ENCODE measurements at places on chromosomes 2 and 18.

DNA sequence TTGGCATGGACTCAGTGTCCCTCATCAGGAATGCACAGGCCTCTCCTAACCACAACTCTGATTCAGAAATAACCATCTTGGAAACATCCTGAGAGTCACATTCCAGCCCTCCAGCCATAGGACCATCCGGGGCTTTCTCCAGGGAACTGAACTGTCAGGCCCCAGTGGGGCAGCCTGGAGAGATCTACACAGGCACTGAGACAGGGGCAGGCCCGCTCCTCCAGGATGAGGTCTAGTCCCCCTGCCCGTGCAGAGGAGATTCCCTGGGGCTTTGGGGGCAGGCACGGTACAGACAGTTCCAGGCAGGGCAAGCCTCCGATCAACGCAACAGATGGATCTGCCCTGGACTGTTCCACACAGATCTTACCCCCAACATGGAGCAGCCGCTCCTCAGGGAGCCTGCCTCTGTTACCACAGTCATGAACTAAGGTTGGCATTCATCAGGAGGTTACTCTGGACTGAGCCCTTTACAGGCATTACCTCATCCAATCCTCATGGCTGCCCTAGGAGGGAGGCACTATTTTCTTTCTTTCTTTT is 12.0 kb downstream of the KCNK3 start:
- DNase-seq = no peak

DNA sequence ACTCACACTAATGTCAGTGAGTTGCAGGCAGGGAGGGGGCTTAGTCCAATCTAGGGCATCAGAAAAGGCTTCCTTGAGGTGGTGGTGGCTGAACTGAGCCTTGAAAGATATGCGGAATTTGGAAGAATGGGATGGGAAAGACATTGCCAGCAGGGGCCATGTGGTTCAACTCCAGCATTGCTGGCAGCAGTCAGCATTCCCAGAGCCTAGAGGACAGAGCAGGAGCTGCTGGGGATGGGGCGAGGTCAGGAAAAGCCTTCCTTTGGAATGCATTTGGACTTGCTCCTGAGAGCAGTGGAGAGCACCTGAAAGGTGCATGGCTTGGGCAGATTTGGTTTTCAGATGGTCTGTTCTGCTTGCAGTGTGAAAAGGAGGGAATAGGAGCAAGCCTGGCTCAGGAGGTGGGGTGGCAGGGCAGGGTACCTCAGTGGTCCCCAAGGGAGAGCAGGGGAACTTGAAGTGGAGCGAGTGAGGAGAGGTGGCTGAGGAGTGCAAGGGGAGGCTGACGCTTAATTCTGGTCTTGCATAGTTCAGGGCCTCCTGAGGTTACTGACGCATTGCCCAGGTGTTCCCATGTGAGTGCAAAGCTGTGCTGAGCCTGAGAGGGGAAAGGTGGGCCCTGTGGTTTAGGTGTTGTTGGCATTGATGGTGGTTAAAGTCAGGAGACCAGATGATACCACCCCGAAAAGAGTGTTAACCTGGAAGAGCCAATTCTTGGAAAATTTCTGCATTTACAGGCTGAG is 112.1 kb upstream of the MGAT5 start:
- no peak for DNase-seq

DNA sequence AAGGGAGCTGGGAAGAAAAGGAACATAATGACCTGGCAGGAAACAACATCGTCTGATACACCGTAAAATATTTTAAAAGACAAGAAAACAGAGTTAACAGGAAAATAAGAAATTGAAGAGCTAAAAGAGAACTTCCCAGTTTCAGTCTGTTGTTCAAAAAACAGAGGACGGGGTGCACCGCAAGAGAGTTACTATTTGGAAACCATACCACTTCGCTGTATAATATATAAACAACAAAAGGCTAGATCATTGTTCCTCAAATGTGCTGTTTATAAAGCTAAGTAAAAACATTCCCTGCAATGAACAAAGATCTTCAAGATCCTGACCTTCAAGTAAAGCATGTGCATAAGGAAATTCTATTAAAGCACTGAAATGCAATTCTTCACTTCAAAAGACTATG is 2.1 kb downstream of the PPP3R1 start:
- DNase-seq = no peak

DNA sequence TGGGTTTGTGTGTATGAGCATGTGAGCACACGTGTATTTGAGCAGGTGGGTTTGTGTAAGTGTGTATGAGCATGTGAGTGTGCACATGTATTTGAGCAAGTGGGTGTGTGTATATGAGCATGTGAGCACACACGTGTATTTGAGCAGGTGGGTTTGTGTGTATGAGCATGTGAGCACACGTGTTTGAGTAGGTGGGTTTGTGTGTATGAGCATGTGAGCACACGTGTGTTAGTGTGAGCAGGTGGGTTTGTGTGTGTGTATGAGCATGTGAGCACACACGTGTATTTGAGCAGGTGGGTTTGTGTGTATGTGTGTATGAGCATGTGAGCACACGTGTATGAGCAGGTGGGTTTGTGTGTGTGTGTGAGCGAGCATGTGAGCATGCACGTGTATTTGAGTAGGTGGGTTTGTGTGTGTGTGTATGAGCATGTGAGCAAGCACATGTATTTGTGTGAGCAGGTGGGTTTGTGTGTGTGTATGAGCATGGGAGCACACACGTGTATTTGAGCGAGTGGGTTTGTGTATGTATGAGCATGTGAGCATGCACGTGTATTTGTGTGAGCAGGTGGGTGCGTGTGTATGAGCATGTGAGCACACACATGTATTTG is 169.7 kb downstream of the TWIST2 start:
- no peak for DNase-seq

GRCh38 chr2:106068451-106068850 is 125.7 kb downstream of the UXS1 start:
- DNase-seq = no peak

- no peak for DNase-seq
Measured at GRCh38 chr18:13518382-13518781, 208.0 kb downstream of the FAM210A start.

GRCh38 chr2:206698811-206699210 is 19.4 kb downstream of the DYTN start:
- DNase-seq = no peak

DNA sequence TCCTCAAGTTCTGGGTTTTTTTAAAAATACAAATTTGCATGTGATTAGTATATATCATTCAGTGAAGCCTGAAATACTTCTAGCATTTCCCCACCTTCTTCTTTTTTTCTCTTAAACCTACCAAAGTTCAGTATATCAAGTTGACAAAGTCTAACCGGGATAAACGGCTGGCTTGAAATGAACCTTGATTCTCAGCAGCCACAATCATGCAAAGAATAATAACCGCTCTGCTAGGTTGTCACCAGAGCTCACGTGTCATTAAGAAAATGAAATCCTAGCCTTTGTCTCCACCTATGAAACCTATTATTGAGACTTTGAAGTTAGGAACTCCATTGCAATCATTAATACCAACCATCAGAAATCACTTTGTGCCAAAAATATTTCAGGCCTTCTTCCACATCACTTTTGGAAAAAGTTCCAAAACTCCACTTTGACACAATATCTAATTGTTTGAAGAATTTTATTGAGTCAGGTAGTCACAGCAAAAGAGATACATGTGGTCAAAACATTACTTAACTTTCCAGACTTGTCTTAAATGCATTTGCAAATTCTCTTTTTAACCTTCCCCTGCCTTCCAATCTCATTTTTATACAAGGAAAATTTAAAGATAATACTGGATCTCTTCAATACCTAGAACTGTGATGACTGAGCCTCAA is 285.6 kb upstream of the ACVR2A start:
- DNase-seq = no peak

DNA sequence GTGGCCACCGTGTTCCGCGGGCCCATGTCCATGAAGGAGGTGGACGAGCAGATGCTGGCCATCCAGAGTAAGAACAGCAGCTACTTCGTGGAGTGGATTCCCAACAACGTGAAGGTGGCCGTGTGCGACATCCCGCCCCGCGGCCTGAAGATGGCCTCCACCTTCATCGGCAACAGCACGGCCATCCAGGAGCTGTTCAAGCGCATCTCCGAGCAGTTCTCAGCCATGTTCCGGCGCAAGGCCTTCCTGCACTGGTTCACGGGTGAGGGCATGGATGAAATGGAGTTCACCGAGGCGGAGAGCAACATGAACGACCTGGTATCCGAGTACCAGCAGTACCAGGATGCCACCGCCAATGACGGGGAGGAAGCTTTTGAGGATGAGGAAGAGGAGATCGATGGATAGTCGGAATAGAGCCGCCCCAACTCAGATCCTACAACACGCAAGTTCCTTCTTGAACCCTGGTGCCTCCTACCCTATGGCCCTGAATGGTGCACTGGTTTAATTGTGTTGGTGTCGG is 17.7 kb downstream of the TUBB6 start:
- no peak for DNase-seq

- no peak for DNase-seq
Measured at GRCh38 chr2:141001750-141002149, 1129.1 kb downstream of the LRP1B start.

- DNase-seq = no peak
Measured at GRCh38 chr2:212727751-212728150, 189.1 kb upstream of the ERBB4 start.

DNA sequence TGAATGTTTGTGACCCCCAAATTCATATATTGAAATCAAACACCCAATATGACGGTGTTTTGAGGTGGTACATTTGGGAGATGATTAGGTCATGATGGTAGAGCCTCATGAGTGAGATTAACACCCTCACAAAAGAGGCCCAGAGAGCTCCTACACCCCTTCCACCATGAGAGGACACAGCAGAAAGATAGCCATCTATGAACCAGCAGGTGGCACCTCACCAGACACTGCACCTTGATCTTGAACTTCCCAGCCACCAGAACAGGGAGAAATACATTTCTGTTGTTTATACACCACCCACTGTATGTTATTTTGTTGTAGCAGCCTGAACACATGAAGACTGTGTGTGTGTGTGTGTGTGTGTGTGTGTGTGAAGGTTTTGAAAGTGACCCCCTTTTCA is 58.1 kb downstream of the ST3GAL5 start:
- DNase-seq = no peak

GRCh38 chr2:101613056-101613704 is 84.3 kb upstream of the MAP4K4 start:
- no peak for DNase-seq

- DNase-seq = no peak
Measured at GRCh38 chr2:70959851-70960832, 18.3 kb upstream of the ANKRD53 start.

- no peak for DNase-seq
Measured at GRCh38 chr2:218547978-218548377, 20.2 kb downstream of the USP37 start.

GRCh38 chr2:153071090-153071489 is 352.7 kb downstream of the ARL6IP6 start:
- DNase-seq = no peak

DNA sequence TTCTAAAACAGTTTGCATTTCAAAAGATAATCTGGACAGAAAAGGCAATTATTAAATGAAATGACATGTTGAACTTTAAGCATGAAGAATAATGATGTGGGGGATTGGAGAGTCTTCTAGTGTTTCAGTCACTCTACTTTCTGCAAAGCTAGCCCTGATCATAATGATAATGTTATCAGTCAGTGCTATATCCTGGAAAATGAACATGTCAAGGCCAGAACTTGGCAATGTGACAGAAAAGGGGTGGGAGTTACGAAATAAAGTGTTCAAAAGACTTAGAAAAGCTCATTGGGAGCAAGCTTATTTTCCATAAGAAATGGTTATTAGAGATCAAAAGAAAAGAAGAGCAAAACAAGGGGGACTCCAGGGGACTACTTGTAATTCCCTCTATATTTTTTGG is 288.5 kb upstream of the SLC8A1 start:
- no peak for DNase-seq

DNA sequence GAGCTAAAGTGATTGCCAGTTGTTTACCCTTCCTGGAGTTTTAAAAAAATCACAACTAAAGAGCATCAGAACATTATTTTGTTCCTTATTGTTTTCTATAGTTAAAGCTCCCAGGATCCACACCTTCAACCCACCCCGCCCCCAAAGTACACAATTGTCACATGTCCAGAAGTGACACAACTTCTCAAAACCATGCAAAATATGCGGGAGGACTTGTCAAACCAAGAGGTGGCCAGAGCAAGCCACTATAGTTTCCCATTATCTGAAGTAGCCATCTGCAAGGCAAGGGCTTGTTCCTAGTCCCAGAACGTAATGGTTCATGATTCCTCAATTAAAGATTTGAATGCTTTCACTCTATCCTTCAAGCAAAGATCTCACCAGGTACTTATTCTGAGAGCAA is 9.9 kb upstream of the INO80C start:
- no peak for DNase-seq

DNA sequence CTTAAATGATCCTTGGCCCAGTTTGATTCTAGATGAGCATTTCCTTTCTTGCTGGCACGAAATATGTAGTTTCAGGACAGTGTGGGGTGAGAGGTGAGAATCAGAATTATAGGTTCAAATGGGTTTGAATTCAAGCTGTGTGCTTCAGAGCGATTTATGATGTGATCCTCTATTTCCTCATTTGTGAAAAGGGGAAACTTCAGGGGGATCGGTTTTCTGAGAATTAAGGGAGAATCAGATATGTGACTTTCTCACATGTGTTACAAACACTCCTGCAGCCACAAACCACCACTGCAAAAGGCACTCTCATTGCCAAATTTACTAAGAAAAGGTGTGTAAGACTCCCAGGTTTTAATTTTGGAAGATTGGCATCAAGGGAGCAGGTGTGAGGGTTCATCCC is 24.4 kb downstream of the HK2 start:
- DNase-seq = no peak

- DNase-seq = no peak
Measured at GRCh38 chr2:74948779-74949178, 9.7 kb upstream of the POLE4 start.

Measured in activated CD4-positive, CD25-positive, alpha-beta regulatory T cell (primary cell).